Activated naive CD8-positive, alpha-beta T cell treated with anti-CD3 and anti-CD28 coated beads, Interleukin-2, amount 50 U/mL, for 24 hours (primary cell): ENCODE measurements at places on chromosomes 4 and X.

GRCh38 chr4:79425586-79425985 lies 17.6 kb upstream of the GK2 start:
- no peak for DNase-seq

DNA sequence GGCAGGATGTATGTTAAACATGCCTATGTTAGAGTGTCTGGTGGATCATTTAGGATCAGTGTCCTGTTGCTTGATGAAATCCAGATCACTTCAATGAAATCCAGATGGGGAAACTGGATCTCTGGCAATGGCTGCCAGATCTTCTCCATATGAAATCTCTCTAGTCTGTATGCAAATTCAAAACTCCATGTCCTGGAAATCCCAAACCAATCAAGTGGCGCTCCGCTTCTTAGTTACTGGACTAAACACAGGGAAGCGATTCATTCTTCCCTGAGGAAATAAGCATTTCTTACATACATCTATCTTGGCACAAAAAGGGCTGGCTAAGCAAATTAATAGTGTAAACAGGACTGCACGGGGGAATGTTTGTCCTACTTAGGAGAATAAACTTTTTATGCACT lies 94.9 kb downstream of the HDAC8 start:
- DNase-seq: no peak

GRCh38 chr4:1075225-1075624 lies 38.1 kb downstream of the RNF212 start:
- DNase-seq: no peak

- DNase-seq: no peak
Measured at GRCh38 chr4:126976850-126977632, 655.7 kb upstream of the INTU start.

- DNase-seq: no peak
Measured at GRCh38 chr4:155523358-155523757, 143.3 kb upstream of the GUCY1A1 start.

GRCh38 chr4:183098019-183098722 lies 886 bp upstream of the WWC2 start:
- peak; percentile 23 for DNase-seq

GRCh38 chr4:48329976-48330375 lies 11.4 kb upstream of the SLAIN2 start:
- DNase-seq: no peak

GRCh38 chr4:16550531-16550930 lies 324.3 kb upstream of the TAPT1 start:
- no peak for DNase-seq

DNA sequence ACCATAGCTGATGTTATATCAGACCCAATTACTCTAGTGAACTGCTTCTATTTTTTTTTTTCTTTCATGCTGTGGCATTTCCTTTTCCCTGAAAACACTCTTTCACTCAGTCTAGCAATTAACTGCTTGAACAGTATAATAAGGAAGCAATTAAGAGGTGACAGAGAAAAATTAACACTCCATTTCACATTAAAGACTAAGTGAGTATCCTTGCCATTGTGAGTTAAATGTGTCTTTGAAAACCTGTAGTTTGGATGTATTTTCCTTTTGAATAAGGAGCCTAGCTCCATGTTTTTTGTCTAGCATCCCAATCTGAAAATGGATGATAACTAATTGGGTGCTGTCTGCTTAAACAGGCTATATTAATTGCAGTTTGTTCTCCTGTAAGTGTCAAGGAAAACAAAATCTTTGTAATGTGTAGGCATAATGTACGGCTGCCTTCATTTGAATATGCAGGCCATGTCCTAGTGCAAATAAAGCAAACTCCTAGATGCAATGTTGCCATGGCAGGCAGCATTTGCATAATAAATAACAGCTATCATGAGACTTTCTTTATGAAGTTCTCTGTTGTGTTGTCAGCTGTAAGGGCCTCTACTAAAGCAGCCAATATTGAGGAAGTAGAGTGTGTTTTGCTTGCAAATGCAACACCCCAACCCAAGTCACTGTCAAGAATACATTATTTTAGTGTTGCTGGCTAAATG lies 416.7 kb downstream of the ZIC3 start:
- DNase-seq: no peak

DNA sequence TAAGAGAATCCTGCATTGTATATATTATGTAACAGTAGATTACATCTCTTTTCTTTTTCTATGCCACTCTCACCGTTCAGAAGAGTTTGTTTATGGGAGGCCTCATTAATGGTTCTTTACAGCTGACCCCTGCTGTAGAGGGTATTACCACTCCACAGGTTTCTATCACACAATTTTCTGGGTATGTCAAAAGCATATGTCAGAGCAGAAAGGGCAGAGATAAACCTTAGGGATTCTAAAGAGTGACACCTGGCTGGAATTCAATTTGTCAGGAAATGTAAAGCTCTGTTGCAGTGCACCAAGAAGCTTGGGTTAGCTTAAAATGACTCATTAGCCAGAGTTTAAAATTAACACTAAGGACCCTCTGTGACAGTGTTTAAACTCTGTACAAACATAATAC lies 658.7 kb downstream of the PCDH18 start:
- DNase-seq: no peak

DNA sequence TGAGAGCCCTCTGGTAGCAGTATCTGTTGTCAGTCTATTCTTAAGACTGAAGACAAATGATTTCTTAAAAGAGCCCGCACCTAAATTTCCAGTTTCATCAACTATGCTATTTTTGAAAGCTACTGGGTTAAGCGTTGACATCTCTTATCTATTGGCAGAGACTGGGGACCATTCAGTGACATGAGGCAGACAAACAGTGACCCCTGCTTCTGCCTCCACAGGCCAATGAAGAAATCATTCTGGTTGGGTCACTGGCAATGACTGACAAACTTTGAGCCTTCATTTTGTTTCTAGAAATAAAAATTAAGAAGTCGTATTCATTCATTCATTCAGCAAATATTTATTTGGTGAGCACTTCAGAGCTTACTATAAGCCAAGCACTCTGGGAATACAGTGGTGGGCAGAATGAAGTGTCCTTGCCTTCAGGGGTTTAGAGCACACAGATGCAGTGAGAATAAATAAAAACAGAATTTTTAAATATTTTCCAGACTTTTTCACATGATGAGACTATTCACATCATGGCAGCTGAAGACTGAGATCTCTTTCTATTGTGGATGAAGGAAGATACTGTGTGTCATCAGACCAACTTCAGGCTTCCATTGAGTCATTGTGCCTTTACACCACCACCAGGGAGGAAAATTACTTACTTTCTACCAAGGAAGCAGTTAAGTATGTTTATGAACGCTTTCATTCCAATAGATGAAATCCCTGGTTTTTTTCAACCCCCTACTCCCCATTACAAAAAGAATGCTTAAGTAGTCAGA lies 36.0 kb downstream of the SORBS2 start:
- no peak for DNase-seq

- DNase-seq: no peak
Measured at GRCh38 chr4:176818531-176818930, 25.8 kb upstream of the VEGFC start.

DNA sequence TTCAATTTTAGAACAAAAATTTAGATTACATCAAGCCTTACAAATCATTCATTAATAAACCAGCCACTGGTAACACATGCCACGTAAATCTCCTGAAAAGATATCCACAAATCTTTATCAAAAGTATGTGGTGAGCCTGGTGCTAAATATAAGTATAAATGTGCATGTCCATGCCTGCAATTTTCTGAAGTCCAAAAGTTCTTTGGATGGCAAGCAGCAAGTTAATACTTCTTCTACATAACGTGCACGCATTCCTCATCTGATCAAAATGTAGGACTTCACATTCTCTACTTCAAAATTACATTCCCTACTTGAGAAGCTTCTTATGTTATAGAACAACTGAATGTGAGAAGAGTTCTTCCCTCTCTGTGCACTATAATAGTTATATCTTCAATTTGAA lies 49.8 kb downstream of the HHIP start:
- DNase-seq: no peak

- no peak for DNase-seq
Measured at GRCh38 chrX:101408532-101408841, 465 bp downstream of the HNRNPH2 start.

DNA sequence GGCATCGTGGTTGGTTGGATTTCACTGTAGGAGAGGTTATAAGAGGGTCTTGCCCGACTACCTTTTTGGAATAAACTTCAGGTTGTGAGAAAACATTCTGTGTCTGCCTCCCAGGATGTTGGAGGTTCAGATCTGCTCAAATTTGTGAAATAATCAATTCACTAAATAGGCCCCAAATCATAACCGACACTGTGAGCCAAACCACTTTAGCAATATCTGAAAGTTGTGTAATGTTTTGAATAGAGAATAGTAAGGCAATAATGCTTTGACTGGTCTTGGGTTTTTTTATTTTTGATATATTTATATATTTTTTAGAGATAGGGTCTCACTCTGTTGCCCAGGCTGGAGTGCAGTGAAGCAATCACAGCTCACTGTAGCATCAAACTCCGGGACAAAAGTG lies 131.2 kb downstream of the GLRA3 start:
- no peak for DNase-seq

DNA sequence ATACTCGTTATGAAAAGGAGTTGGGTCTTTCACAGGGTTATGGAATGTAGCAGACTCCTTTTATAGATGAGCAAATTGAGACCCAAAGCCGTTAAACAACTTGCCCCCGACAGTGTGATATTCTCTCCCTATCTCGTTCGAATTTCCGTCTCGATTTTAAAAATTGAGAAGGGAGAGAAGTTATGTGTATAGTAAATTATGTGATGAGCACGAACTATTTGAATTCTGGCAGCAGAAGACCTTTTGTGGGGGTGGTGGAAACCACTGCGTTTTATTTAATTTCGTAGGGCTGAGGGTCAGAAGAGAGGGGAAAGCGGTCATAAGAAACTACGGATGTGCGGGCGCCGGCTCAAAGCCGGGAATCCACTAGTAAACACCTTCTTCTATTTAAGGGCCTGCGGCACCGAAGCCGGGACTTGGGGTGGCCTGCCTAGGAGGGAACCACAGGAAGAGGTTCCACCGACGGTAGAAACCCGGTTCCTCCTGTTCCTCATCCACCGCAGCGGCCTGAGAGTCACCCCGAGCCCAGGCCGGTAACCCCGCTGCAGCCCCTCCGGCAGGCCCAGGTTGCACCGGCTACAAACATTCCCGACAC lies 1.5 kb upstream of the DDX3X start:
- DNase-seq: no peak

DNA sequence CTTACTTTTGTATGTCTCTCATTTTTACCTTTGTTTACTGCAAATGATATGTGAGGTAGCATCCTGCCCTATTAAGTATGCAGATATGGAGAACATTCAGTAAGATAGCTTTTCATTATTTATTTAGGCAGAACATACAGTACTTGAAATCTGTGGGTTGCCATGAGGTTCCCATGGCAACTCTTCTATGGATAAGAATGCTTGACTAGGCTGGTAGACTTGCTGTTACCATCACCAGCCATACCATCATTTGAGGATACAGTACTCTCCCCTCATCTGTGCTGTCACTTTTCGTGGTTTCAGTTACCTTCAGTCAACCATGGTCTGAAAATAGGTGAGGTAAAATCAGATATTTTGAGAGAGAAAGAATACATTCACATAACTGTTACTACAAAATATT lies 56.7 kb downstream of the NAF1 start:
- no peak for DNase-seq

DNA sequence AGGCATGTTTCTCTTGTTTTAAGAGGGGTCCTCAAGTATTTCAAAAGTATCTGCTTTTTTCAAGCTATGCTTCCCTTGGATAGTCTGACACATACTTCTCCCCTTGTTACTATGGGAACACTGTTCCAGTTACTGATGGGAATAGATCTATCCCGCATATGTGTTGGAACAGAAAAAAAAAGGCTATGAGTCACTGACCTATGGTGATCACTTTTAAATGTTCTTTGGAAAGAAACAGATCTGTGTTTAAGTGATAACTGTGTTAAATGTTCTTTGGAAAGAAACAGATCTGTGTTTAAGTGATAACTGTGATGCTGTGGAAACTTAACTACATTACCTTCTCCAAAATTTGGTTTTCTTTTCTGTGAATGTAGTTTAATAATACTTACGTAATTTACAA lies 303.2 kb downstream of the TEX13C start:
- no peak for DNase-seq

- DNase-seq: no peak
Measured at GRCh38 chrX:151929126-151929525, 16.4 kb downstream of the MAGEA4 start.

- no peak for DNase-seq
Measured at GRCh38 chrX:1086444-1087409, 125.7 kb downstream of the CRLF2 start.

DNA sequence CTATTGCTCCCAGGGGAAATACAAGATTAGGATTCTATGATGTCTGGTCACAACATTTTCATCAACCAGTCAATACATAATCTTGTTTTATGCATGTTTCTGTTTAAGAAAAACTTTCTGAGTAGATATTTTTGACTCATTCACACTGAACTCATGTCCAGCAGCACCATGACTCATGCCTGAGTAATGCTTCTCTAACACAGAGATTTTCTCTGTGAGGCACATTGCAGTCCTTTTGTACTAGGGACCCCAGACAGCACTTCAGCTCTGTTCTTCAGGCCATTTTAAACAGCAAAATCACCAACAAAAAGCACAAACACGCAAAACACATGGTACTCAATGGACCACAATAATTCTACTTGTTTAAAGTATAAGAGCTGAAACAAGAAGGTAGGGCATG lies 83.6 kb downstream of the MXRA5 start:
- no peak for DNase-seq

DNA sequence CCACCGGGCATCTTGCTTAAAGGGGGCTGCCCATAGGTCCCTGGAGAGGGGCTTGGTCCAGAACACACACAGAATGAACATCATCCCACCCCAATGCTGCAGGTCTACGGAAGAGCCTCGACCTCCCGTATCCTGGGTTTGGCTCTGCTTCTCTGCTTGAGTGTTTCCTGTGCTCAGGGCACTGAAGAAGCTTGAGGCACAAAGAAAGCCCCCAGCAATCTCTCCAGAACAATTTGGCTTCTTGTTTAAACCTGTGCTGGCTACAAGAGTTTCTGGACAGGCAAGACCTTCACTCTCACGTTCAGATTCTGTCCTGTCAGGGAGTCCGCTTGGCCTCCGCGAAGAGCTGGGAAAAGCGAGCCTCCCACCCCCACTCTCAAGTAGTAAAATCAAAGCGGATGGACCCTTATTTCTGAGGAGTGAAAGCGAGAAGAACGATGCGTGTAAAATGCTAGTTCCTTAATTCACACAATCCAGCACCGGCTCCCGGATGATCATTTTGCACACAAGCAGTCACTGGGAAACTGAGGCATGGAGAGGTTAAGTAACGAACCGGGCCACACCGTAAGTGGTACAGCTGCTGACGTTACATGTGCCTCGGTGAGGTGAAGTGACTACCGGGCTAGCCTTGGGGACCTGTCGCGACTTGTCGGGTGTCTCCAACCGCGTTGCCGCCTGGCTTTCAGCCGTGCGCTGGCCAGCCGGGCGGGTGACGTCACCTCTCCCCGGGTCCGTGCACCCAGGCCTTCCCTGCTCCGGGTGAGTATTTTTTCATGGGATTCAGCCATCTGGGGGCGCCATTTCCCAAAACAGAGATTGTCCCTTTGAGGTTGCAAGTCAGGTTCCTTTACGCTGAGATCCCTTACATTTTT lies 3.1 kb upstream of the SFRP2 start:
- DNase-seq: peak; percentile 73

GRCh38 chr4:105198541-105198940 lies 51.9 kb downstream of the TET2 start:
- no peak for DNase-seq

- DNase-seq: no peak
Measured at GRCh38 chr4:19259920-19260319, 991.8 kb upstream of the SLIT2 start.

- no peak for DNase-seq
Measured at GRCh38 chr4:173433447-173433846, 34.5 kb upstream of the SCRG1 start.
